Osteoblast (primary cell): ENCODE measurements at places on chromosomes 3 and 15. TPM values are rescaled to one million over a fixed set of nuclear protein-coding genes. Genes with fewer than 3 reads are reported as not detected.

Gene TRMT10C
- 25.0 and 25.6 TPM in 2 replicates for total RNA-seq

Gene SAMMSON
- total RNA-seq = not detected in 2 replicates

Gene RTP1
- total RNA-seq = not detected in 2 replicates

Gene MITF
- total RNA-seq = 11.6 and 16.2 TPM in 2 replicates

Gene PCSK6
- 0.29 and 0.72 TPM in 2 replicates for total RNA-seq

DNA sequence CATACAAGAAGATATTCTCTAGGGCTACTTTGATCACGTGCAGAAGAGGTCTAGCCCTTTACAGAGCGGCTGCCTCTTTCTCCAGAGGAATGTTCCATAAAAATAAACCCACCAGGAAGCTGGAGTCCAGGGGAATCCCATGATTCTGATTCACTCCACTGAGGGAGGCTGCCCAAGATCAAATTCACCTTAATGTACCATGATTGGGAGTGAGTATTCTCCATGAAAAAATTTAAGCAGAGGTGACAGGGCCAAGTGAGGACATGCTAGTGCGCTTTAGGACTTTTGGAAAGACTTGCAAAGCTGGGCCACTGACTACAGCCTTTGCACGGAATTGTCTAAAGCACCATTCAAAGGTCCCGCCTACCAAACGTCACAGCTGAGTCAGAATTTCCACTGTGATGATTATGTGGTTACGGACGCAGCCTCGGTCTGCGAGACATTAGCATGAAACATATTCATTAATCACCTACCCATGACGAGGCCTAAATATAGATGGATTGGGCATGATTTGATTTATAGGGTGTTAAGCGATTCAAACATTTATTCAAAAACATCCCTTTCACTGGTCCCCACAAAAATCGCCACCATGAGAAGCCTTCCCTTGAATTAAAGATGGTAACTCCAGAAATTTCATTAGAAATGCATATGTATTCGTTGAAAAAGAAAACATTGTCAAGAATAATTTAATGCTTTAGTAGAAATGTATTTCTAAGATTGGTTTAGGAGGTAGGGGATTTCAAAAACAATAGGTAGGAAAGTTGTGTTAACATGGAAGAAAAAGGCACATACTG is 152.6 kb downstream of the GREM1 start:
- peak; percentile 71 for DNase-seq
- H3K27me3 ChIP-seq = no peaks in the 10 kb centered on the region
- peaks cover 3% of the 10 kb centered on the region for H3K36me3 ChIP-seq
- no peak overlapping the region for H3K4me3 ChIP-seq
- H3K4me1 ChIP-seq = peaks cover 55% of the 10 kb centered on the region

GRCh38 chr3:141384575-141384974 is 16.3 kb downstream of the ZBTB38 start:
- no peak overlapping the region for H3K4me3 ChIP-seq
- DNase-seq = no peak
- H3K4me1 ChIP-seq = peaks cover 35% of the 10 kb centered on the region

DNA sequence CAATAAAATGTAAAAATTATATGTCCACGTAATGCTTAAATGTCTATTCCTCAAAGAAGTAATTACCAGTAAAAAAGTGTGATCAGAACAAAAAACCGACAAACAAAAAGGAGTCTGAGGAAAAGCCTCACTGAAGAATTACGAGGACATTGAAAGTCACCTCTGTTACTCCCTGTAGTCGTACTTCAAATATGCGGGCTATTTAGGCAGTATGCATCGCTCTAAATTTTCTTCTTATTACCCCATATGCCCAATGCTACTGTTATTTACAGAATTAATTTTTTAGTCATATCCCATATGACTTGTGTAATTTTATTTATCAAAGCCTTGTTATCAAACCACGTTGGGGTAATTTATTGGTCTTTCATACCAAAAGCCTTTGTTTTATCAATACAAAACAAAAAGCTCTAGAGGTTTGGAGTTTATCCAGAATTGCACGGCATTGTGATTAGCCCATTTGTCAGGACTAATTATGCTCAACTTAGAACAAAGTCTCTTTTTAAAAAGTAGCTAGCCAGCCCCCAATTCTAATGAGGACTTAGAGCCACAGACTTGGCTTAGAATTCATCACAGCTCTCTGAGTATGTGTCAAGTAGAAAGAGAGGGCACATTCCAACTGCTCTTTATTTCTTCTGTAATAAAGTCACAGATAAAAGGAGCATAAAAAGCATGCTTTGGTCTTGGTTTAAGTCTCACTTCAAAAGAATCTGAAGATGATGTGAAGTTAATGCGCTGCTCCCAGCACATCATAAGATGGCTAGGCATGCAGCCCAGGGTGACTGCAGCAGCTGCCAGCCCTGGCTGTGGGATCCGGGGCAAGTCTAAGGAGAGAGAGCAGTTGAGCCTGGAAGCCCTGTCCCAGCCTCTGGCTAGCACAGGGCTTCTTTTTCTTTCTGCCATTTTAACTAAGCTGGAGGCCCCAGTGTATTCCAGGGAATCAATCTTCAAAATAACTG is 521.0 kb downstream of the GABRG3 start:
- no peak for DNase-seq
- H3K4me1 ChIP-seq = no peaks in the 10 kb centered on the region
- no peak overlapping the region for H3K27ac ChIP-seq
- H3K36me3 ChIP-seq = no peaks in the 10 kb centered on the region

GRCh38 chr15:40630313-40630712 is 36.3 kb downstream of the KNL1 start:
- peaks cover 10% of the 10 kb centered on the region for H3K36me3 ChIP-seq
- DNase-seq = no peak

- no peaks in the 10 kb centered on the region for H3K36me3 ChIP-seq
- H3K4me1 ChIP-seq = no peaks in the 10 kb centered on the region
- H3K4me3 ChIP-seq = no peak overlapping the region
- H3K27ac ChIP-seq = no peak overlapping the region
- no peaks in the 10 kb centered on the region for H3K27me3 ChIP-seq
Measured at GRCh38 chr3:182238126-182238525, 526.4 kb downstream of the SOX2 start.

- peak overlapping the region; percentile 57 for H3K27ac ChIP-seq
- no peaks in the 10 kb centered on the region for H3K36me3 ChIP-seq
- no peaks in the 10 kb centered on the region for H3K27me3 ChIP-seq
- H3K4me3 ChIP-seq = peak overlapping the region; percentile 83
Measured at GRCh38 chr3:37862219-37862902, 681 bp downstream of the CTDSPL start.

DNA sequence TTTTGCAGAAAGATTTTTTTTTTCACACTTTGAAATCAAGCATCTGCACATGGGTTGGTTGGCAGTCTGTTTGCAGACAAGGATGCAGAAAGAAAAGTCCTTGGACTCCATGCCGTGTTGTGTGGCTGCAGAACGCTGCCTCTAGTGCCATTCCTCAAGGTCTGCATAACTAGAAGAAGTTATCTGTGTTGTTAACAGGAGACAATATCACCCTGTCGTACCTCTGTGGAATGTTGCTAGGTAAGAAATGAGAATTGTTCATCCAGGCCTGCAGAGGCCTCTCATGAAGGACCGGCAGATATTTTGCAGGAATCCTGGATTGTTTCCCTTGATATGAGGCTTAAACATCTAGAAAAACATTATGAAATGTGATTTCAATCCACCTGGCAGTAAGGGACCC is 58.5 kb upstream of the PPARG start:
- DNase-seq = no peak
- H3K4me3 ChIP-seq = no peak overlapping the region
- H3K36me3 ChIP-seq = no peaks in the 10 kb centered on the region
- H3K27ac ChIP-seq = no peak overlapping the region
- H3K4me1 ChIP-seq = peaks cover 18% of the 10 kb centered on the region

- H3K4me1 ChIP-seq = peaks cover 3% of the 10 kb centered on the region
- H3K27ac ChIP-seq = no peak overlapping the region
- no peak for DNase-seq
- H3K27me3 ChIP-seq = no peaks in the 10 kb centered on the region
- no peaks in the 10 kb centered on the region for H3K36me3 ChIP-seq
- H3K4me3 ChIP-seq = no peak overlapping the region
Measured at GRCh38 chr3:156898296-156898880, 72.2 kb downstream of the LEKR1 start.

DNA sequence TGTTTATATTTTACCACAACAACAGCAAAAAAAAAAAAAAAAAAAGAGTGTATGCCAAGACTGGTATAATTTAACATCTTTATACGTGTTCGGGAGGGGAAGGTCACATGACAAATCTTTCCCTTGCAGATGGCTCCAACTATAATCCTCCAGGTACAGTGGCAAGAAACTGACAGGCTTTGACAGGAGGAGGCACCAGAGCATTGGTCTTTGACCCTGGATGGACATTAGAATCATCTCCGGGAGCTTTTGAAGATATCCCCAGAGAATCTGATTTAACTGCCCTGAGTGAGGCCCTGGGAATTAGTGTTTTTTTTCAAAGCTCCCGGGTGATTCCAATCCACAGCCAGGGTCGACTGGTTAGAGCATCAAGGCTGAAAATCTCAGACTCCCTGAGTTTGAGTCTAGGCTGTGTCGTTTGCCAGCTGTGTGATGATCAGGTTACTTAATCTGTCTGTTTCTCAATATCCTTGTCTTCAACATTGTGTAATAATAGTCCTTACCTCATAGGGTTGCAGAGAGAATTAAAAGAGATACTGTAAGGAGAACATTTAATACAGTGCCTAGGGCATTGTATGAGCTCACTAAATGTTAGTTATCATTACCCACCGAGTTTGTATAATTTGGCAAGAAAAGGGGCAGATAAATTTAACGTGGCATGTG is 8.9 kb upstream of the SEMA5B start:
- DNase-seq = peak; percentile 78
- no peaks in the 10 kb centered on the region for H3K36me3 ChIP-seq
- peak overlapping the region; percentile 0 for H3K27ac ChIP-seq

GRCh38 chr15:40104865-40105516 is 3.7 kb downstream of the BMF start:
- no peak overlapping the region for H3K4me3 ChIP-seq
- peak; percentile 99 for DNase-seq
- peaks cover 39% of the 10 kb centered on the region for H3K4me1 ChIP-seq
- H3K27me3 ChIP-seq = no peaks in the 10 kb centered on the region
- no peak overlapping the region for H3K27ac ChIP-seq
- H3K36me3 ChIP-seq = no peaks in the 10 kb centered on the region

GRCh38 chr3:127608362-127608718 is 10.1 kb downstream of the MCM2 start:
- peaks cover 40% of the 10 kb centered on the region for H3K36me3 ChIP-seq
- peaks cover 5% of the 10 kb centered on the region for H3K4me1 ChIP-seq
- H3K4me3 ChIP-seq = no peak overlapping the region
- peak; percentile 47 for DNase-seq

DNA sequence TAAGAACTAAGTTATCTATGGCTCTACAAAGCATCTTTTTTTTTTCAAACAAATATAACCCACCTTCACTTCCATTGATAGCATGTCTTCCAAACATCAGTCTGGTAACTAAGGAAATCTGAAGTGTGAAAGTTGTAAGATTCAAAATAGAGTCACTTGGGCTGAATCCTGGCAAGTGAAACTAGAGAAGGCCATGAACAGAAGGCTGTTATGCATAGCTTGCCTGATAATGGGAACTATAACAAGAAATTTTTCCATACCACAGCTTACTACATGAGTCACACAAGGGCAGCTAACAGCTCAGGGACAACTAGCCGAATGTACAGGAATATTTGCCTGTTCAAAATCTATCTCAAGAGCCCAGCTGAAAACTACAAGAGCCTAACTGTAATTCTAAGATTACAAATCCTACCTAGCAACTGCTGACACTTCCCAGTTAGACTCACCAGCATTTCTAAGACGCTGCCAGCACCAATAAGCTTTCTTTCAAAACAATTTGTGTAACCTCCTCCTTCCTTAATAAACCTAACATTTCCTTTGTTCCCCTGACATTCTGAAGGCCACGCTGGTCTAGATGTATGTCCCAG is 1066.5 kb downstream of the PLOD2 start:
- H3K27me3 ChIP-seq = no peaks in the 10 kb centered on the region
- no peak for DNase-seq
- no peak overlapping the region for H3K4me3 ChIP-seq
- no peaks in the 10 kb centered on the region for H3K4me1 ChIP-seq

- peak; percentile 62 for DNase-seq
- peak overlapping the region; percentile 98 for H3K27ac ChIP-seq
- H3K27me3 ChIP-seq = no peaks in the 10 kb centered on the region
- peaks cover 81% of the 10 kb centered on the region for H3K4me1 ChIP-seq
- peak overlapping the region; percentile 69 for H3K4me3 ChIP-seq
- H3K36me3 ChIP-seq = no peaks in the 10 kb centered on the region
Measured at GRCh38 chr15:85618956-85619491, 175.7 kb downstream of the KLHL25 start.

DNA sequence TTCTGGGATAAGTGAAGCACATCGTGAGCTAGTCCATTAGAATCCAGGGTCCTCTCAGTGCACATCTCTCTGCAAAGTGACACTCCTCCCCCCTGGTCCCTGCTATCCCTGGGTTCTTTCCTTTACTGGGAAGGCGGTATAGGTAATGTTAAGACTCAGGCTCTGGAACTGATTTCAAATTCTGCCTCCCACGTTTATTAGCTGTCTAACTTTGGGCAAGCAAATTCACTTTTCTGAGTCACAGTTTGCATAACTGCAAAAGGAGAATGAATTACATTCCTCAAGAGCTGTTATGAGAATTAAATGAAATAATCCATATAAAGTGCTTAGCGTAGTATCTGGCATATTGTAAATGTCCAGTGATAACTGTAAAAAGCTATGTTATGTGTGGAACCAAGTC is 168.1 kb upstream of the LRRN1 start:
- H3K27ac ChIP-seq = no peak overlapping the region
- H3K27me3 ChIP-seq = no peaks in the 10 kb centered on the region
- no peak overlapping the region for H3K4me3 ChIP-seq
- H3K4me1 ChIP-seq = no peaks in the 10 kb centered on the region

GRCh38 chr3:66754613-66755012 is 243.5 kb upstream of the KBTBD8 start:
- no peak overlapping the region for H3K27ac ChIP-seq
- H3K4me1 ChIP-seq = no peaks in the 10 kb centered on the region
- no peak overlapping the region for H3K4me3 ChIP-seq
- H3K36me3 ChIP-seq = no peaks in the 10 kb centered on the region
- H3K27me3 ChIP-seq = no peaks in the 10 kb centered on the region

DNA sequence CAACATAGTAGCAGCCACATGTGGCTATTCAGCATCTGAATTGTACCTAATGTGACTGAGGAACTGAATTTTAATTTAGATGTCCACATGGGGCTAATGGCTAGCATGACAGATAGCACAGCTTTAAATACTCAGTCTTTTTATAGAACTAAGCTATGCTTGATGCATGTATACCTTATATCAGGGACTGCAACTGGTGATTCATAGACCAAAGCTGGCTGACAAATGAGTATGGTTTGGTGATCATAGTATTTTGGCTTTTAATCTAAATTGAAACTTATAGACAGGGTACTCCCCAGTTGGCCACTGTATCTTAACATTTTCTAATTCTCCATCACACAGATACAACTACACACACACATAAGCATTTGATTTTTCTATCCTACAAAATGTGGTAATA is 83.6 kb downstream of the IGSF11 start:
- no peaks in the 10 kb centered on the region for H3K27me3 ChIP-seq
- no peak overlapping the region for H3K27ac ChIP-seq
